ENCODE measurements at places on chromosomes 2 and 18.

- DNase-seq: no peak
Measured at GRCh38 chr2:240500561-240501423, 57.0 kb downstream of the ANKMY1 start.

DNA sequence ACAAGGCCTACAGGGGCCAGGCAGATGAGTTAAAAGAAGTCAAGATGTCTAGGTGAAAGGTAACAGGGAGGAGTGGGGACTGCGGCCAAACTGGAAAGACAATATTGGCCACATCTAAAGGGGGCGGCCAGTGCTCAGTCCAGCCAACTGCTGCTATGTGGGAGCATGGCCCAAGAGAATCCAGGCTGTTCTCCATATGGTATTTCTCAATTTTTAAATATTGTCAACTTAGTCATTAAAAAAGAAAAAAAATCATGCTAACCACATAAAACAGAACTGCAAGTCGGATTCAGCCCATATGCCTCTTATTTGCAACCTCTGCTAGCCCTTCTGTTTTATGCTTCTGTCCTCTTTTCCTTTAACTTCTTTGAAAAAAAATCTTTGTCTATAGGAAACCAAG, 14.8 kb downstream of the TRABD2A start:
- no peak for DNase-seq

- no peak for DNase-seq
Measured at GRCh38 chr2:61443342-61444041, 27.4 kb downstream of the USP34 start.

GRCh38 chr2:16613539-16614011, 52.1 kb downstream of the CYRIA start:
- no peak for DNase-seq

DNA sequence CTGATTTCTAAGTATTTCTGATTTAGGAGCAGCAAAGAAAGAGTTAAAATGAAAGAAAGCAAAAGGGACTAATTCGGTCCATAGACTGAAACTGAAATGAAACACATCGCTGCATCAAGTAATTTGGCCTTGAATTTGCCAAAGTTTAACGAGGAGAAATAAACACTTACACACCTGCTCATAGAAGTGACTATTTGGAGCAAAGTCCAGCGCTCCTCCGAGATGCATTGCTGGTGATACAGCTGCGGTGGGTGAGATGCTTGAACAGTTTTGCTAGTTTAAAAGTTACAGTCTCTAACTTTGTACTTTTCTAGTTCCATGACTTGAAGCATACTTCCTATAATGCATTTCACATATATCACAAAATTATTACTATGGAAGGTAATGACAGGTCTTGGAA, 18.3 kb downstream of the GALR1 start:
- no peak for DNase-seq

DNA sequence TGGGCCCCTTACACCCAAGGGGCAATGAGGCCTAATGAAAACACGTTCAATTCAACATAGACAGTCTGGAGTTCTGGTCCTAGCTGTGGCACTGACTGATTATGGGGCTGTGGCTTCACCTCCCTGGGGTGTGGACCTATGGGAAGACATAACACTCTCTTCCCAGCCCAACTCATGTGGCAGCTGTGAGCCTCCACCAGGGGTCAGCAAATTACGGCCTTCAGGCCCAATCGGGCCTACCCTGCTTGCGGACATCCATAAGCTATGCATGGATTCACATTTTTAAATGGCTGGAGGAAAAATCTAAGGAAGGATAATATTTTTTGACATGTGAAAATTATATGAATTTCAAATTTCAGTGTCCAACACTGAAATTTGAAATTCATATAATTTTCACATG, 101.3 kb downstream of the LOXHD1 start:
- peak; percentile 9 for DNase-seq

- DNase-seq: peak; percentile 56
Measured at GRCh38 chr2:27306573-27307286, 1.5 kb downstream of the UCN start.

DNA sequence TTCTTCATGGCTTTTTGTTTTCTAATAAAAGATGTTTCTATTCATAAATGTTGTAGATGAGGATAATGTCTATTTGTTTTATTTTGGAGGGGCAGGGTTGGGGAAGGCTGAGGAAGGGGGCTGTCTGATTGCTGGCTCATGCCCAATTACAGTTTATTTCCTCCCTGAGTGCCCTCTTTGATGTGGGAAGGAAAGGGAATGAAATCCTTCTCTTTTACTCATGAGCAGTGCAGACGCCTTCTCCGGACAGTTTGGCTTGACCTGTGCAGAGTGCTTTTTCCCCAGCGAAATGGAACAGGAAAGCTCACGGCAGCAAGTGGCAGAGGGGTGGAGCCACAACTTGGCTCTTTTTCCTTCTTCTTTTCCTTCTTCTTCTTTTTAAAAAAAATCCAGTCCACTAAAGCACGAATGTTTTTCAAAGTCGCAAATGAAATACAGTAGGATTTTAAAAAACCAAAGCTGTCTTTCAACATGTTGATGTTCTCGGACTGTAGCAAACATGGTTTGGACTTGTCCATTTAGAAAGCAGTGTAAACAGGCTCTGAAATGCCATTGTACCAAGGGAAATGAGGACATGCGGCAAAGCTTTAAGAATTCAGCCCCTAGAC, 34.5 kb downstream of the RAB31 start:
- no peak for DNase-seq

DNA sequence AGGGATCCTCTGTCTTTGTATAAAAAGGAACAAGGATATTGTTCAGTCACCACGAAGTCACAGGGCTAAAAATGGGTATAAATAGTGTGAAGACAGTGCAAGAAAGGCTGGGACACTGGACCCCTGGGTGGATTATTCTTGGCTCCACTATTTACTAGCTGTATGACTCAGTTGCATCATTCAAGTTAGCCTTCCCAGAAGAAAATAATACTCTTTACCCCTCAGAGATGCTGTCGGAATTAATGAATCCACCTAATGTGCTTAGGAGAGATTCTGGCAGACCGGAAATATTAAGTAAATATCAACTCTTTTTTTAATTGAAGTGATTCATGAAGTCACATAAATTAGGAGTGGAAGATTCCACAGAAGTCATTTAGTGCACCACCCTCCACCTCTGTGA, 98.9 kb downstream of the SPHKAP start:
- DNase-seq: no peak
